Articular chondrocyte of knee joint (primary cell): ENCODE measurements at places on chromosomes 1 and 21. TPM values are rescaled to one million over a fixed set of nuclear protein-coding genes. Genes with fewer than 3 reads are reported as not detected.

The GJA8 gene
- total RNA-seq = not detected in 2 replicates

The LCE1B gene
- not detected in 2 replicates for total RNA-seq

The PCP4 gene
- total RNA-seq = not detected in 2 replicates

The DSCAM gene
- under 0.01 TPM in 1 of 2 replicates, not detected in the other for total RNA-seq

The RNF186 gene
- total RNA-seq = not detected in 2 replicates

The CD48 gene
- total RNA-seq = not detected in 2 replicates

The AMY2A gene
- not detected in 2 replicates for total RNA-seq

The OR2L8 gene
- total RNA-seq = not detected in 2 replicates

The TMEM125 gene
- total RNA-seq = not detected in 2 replicates

The MYOG gene
- not detected in 2 replicates for total RNA-seq

The EPHX1 gene
- total RNA-seq = 113 and 122 TPM in 2 replicates

The SLC25A34 gene
- total RNA-seq = 0.52 and 0.65 TPM in 2 replicates

The UBE2J2 gene
- total RNA-seq = 26.9 and 30.3 TPM in 2 replicates

The SPRR2G gene
- total RNA-seq = not detected in 2 replicates

The SCAMP3 gene
- 33.8 and 43.6 TPM in 2 replicates for total RNA-seq

The UBXN10 gene
- total RNA-seq = 0.32 and 0.39 TPM in 2 replicates

The NLRP3 gene
- total RNA-seq = under 0.01 and 0.13 TPM in 2 replicates

The RORC gene
- total RNA-seq = 0.22 and 0.39 TPM in 2 replicates

The CLIC4 gene
- total RNA-seq = 842 and 889 TPM in 2 replicates

The MTARC2 gene
- 9.2 and 11.2 TPM in 2 replicates for total RNA-seq

The ATAD3C gene
- total RNA-seq = under 0.01 and 0.13 TPM in 2 replicates
